Stomach (tissue), 19 donors: ENCODE measurements at places on chromosomes 5 and 9.

- no peak for DNase-seq
These were observed 132.9 kb upstream of the ICE1 start for GRCh38 chr5:5289537-5289936.

DNA sequence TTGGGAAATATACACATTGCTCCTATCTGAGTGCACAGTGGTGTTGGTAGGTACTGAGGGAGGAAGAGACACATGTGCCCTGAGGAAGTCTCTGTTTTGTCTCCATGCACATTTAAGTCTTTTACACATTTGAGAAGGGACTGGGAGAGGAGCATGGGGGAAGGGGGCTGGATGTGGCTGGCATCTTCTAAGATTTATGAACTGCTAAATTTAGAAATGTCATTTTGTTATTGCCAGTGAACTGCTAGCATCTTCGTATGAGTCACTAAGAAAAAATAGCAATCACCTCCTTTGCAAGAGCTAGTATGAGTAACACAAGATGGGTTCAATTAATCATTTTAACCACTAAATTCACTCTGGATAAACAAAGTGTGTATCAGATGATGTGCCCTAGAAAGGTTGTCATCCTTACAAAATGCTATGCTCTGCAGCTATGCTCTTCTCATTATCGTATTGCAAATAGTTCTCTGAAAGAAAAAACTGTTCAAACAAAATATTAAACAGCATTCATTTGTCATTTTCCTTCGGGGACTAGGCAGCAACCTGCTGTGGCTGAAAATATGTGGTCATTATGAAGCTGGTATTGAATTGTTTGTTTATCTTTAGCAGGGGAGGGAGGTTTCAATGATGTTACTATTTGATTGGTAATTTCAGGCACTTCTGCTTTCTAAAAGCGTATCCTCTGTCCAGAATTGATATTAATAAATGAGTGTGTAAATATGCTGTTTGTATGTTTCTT lies 236.5 kb downstream of the DMRTA1 start:
- no peak for DNase-seq

DNA sequence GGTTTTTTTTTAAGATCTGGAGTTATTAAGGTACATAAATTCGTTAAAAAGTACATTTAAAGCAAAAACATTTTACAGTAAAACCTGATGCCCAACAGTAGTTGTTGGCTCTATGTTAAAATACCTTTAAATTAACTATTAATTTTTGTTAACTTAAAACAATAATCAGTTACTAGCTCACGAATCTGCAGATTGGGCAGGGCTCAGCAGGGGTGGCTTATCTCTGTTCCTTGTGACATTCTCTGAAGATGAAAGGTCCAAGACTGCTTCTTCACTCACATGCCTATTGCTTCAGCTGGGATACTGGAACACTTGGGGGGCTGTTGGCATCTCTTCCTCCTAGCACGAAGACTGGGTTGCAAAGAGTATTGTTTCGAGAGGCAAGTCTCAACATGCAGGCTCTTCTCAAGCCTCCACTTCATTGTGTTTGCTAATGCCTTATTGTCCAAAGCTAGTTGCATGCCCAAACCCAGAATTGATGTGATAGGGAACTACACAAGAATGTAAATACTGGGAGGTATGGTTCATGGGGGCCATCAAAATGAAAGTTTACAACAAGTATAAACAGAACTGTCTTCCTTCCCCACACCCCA lies 46.6 kb downstream of the MAP3K1 start:
- DNase-seq: no peak

DNA sequence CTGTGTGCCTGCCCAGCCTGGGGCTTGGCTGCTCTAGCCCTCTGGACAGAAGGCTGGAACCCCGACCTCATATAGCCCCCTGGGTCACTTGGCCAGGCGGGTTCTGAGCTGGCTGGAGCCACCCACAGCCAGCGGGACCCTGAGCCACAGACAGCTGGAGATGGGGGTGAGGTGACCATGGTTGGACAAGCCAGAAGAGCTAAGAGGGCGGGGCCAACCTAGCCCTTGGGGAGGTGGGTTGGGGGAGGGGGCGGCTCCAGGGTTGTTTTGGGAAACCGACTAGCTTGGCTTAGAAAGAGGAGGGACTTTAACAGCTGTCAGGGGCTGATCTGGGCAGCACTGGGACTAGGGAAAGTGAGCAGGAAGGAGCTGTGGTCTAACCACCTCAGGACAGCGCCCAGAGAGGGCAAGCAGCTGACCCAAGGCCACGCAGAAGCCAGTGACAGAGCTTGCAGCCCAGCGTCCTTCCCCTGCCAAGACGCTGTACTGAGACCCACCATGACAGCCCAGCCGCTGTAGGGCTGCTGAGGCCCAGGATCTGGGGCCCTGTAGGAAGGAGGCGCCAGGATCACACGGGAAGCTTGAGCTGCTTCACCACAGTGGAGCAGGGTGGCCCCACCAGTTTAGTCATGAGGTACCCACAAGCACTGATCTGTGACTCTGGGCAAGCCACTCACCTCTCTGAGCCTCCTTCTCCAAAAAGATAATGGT lies 2.2 kb downstream of the AIF1L start:
- DNase-seq: no peak

DNA sequence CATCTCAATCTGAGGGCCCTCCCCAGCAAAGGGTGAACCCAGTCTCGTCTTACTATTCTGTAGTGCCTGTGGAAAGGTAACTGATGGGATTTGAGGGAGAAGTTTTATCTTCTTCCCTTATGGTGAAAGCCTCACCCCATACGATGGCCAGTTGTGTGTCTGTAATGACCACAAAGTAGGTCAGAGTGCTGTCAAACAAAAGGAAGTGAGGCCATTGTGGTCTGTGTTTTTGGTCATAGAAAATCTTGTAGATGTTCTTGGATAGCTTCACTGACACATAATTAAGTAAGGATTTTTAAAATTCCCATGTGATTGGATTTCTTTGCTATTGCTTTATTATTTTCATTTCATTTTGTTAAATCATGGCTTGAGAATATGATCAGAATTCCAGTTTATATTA lies 505.1 kb upstream of the KLF4 start:
- no peak for DNase-seq

DNA sequence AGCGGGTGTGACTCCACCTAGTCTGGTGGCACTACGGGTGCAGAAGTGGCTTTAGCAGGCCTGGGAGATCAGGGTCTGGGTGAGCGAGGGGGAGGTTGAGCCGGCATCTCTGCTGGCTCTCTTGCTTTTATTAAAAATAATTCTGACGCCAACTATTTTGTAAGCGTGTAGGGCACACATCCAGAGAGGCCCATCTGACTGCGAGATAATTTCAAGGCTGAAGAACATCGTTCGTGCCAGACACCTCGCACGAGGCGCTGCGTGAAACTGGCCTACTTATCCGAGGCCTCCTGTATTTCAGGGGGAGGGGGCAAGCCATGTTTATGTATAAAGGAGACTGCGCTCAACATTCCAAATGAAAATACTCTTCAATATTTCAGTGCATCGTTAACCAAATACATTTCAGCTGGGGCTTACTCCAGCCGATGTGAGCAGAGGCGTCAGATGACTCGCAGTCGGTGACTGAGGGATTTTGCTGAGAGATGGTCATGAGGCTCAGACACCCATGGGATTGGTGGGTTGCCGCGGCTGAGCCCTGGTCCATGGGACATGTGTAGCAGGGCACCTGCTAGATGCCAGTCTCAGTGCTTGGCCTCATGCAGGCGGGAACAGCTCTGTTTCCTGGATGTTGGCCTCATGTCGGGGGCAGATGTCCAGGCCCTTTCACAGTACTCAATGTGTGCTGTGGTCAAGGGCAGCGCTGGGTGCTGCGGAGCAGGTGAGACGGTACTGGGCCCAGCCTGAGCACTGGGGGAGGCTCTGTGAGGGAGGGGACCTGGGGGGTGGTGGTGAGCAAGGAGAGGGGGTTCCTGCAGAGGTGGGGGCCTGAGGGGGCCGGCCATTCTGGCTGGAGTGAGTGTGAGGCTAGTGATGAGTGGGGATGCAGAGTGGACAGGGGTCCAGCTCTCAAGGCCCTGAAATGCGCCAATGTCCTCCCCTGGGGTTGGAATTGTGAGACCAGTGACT lies 201.5 kb downstream of the DAB2IP start:
- no peak for DNase-seq

- no peak for DNase-seq
These were observed 24.7 kb downstream of the KLF9 start for GRCh38 chr9:70389621-70390266.

GRCh38 chr5:89401659-89402058 lies 518.7 kb upstream of the MEF2C start:
- no peak for DNase-seq

- no peak for DNase-seq
These were observed 66.8 kb upstream of the ITGA2 start for GRCh38 chr5:52922384-52922783.
